Peyer's patch (tissue), 4 donors: ENCODE measurements at places on chromosomes 12 and 14. TPM values are rescaled to one million over a fixed set of nuclear protein-coding genes. Genes with fewer than 3 reads are reported as not detected.

The RNU4-1 gene
- under 0.01 TPM for total RNA-seq

The WNT5B gene
- total RNA-seq, result 0.53 TPM

The ATL1 gene
- total RNA-seq, result 7.8 TPM

The SPX gene
- total RNA-seq, result not detected

The PLEKHG7 gene
- 2.1 TPM for total RNA-seq

The DEGS2 gene
- total RNA-seq, result 96.5 TPM

The TMPRSS12 gene
- total RNA-seq, result not detected

The OTOGL gene
- 0.18 TPM for total RNA-seq

- no peak for DNase-seq
Measured at GRCh38 chr12:6471989-6472360, 1.5 kb upstream of the VAMP1 start.

- DNase-seq, result no peak
Measured at GRCh38 chr12:27355979-27356378, 23.3 kb downstream of the BMAL2 start.

- no peak for DNase-seq
Measured at GRCh38 chr12:46486588-46486987, 114.0 kb upstream of the SLC38A2 start.

GRCh38 chr12:50589650-50590435 is 85.1 kb downstream of the DIP2B start:
- no peak for DNase-seq

DNA sequence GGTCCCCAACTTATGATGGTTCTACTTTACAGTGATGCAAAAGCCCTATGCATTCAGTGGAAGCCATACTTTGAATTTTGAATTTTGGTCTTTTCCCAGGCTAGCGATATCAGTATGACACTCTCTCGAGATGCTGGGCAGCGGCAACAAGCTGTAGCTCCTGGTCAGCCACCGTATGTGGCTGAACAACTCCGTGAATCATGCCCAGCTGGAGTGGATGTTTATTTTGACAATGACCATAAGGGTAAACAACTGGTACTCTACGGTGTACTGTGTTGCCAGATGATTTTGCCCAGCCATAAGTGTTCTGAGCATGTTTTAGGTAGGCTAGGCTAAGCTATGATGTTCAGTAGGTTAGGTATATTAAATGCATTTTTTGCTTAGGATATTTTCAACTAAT is 8.2 kb upstream of the ZNF410 start:
- DNase-seq, result no peak

- no peak for DNase-seq
Measured at GRCh38 chr12:113456761-113457160, 14.9 kb downstream of the LHX5 start.
